ENCODE measurements at places on chromosomes 11 and 22.
A peak's percentile ranks its signal among the peaks of the same experiment; 100 is the strongest.

GRCh38 chr11:88103337-88104206 lies 71.7 kb downstream of the RAB38 start:
- peak; percentile 59 for DNase-seq

DNA sequence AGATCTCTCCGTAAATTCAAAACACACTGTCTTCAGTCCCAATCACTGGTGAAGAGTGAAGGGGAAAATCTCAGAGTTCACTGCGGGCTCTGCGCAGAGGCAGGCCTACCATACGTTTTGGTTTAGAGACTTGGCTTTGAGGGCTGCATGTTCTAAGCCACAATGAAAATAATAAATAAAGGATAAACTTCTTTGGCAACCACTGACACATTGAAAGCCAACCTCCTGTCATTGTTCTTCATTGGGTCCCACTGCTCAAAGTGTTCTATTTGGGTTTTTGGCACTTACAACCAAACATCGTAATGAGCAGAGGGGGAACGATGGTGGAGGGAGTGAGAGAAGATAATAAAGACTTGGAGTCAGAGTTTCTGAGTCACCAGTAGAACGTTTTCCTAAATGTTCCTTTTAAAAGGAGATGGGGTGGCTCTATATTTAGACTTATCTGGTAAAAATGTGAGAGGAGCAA lies 472.9 kb downstream of the SOX6 start:
- DNase-seq = no peak

- no peak for DNase-seq
Measured at GRCh38 chr11:123306531-123306930, 111.5 kb upstream of the CLMP start.

GRCh38 chr11:116118138-116118470 lies 613.9 kb upstream of the CADM1 start:
- DNase-seq = no peak

DNA sequence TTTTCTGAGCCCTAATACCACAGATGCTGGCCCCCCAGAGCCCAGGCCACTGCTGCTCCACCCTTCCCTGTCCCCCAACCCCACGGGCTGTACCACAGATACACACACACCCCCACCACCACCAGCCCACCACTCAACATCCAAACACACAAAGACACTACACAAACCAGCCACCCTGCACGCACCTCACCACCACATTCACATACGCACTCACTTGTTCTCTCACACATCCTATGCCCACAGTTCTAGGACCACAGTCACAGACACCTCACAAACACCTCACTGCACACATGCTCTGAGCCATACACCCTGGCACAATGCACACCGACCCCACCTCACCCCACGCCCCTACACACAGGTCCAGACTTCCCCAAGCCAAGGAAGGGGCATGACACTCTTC lies 22.5 kb upstream of the OAF start:
- no peak for DNase-seq

- DNase-seq = no peak
Measured at GRCh38 chr11:61650781-61651571, 29.2 kb upstream of the DAGLA start.

- no peak for DNase-seq
Measured at GRCh38 chr22:31244943-31245451, 32.9 kb downstream of the LIMK2 start.
